ENCODE measurements at places on chromosomes 13 and 19.

DNA sequence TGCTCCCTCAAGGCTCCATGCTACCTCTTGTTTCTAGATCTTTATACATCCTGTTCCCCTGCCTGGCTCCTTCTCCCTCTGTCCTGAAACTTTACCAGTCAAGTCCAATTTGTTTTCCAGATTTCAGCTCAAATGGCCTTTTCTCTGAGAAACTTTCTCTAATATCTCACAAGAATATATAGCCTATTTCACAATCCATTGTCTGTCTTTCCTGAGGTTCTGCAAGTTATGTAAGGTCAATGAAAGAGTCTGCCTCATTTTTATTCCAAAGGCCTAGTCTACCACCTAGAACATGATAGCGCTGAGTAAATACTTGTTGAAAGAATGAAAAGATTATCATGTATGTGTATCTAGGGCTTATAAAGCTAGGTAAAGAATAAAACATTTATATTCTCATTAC is 348.8 kb downstream of the SPRY2 start:
- DNase-seq: no peak

GRCh38 chr13:80451641-80452040 is 110.7 kb upstream of the SPRY2 start:
- no peak for DNase-seq

DNA sequence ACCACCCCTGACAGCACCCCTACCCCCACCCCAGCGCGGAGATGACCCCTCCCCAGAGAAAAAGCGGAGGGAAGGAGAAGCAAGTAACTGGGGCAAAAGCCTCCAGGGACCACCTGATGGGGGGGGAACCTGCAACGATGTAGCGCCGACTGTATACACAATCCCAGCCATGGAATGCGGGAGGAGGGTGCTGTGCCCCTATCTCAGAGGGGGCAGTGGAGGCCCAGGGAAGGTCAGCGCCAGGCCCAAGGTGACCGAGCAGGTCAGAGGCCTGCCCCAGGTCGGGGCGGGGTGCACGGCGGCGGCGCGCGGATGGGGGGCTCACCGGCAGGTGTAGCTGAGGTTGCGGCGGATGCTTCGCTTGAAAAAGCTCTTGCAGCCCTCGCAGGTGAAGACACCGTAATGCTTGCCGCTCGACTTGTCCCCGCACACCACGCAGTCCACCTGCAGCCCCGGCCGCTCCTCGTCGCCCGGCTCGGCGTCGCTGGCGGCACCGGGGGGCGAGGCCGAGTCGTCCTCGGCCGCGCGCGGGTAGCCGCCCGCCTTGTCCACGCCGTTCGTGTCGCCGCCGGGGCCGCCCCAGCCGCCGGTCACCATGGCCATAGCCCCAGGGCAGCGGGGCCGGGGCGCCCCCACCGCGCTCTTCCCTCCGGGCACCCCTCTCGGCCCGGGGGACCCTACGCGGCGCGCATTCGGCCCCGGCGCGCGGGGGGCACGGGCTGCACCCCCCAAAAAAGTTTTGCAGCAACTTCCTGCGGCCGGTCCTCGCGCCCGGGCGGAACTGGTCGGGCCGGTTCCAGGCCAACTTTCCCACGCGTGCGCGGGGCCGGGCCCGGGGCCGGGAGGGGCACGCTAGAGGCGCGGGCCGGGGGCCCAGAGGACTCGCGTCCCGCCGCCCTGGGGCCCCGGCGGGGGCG is 843 bp downstream of the NR2F6 start:
- no peak for DNase-seq

DNA sequence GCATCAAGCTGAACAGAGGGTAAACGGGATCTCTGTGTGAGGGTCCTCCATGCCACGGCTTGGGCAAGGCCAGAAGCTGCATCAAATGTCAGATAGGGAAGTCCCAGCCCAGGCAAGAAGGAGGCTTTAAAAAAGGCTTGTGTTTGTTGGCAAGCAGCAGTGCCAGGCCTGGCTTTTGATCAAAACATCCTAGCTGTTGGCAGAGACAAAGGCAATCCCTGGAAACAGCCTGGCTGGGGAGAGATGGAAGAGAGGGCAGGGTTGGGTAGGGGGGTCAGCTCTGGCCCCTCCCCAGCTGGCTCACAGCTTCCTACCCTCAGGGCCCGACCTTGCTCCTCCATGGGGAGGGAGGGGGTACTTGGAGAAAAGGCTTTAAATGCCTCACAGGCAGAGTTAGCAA is 61.8 kb upstream of the KCTD15 start:
- DNase-seq: no peak

DNA sequence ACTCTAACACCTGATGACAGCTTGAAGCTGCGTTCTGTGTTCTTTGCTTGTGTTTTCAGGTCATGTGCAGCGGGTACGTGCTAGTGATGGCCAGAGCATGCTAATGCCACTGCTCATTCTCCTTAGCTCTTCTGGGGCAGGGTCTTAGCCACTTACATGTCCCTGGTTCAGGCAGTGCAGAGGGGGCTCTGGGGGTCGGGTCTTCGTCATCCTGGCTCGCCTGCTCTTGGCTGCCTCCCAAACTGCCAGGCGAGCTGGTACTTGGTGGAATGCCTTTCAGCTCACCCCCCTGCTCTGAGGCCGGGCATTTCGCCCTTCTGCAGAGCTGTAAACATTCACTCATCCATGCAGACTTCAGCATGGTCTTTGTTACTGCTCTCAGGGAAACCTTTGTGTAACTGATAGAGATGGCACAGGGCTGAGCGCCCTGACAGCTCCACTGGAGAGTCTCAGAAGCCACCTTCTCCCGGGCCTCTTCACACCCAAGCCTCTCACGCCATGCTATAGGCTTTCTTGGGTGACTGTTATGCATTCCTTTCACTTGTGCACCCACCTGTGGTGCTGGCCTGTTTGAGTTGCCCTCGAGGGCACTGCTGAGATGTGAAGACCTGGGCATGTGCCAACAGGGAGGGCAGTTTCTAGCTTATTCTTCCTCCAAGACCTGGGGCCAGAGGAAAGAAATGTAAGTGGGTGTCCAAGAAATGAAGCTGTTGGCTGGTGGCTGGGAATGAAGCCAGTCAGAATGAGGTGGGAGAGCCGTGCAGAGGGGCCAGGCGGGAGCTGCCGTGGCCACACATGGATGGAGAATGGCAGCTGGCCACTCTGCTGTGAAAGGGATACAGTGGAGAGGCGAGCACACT is 24.4 kb downstream of the FAM124A start:
- DNase-seq: no peak

DNA sequence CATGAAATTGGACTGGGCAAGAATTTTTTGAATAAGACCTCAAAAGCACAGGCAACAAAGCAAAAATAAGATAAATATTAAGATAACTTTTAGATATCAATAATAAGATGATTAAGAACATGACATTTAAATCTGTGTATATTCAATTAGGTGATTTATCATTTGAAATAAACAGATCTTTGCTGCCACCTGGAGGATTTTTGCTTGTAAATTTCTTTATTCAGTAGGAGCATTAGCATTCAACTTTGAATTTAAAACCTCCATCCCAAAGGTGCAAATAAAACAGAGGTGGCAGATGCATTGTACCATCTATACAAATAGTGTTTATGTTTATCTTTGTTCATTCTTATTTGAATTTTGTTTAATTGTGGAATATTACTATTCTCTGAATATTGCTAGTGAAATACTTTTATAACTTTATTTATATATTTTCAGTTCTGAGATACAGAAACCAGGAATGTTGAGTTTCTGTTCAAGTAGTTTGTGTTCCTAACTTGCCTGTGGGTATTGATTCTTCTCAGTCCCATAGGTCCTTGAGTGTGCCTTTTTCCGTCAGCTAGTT is 20.9 kb downstream of the COG6 start:
- no peak for DNase-seq

- DNase-seq: no peak
Measured at GRCh38 chr13:82717249-82717648, 1165.0 kb downstream of the SLITRK1 start.

GRCh38 chr19:8261347-8261746 is 46.8 kb downstream of the CD320 start:
- no peak for DNase-seq

- no peak for DNase-seq
Measured at GRCh38 chr13:40968416-40969000, 50.6 kb downstream of the ELF1 start.

DNA sequence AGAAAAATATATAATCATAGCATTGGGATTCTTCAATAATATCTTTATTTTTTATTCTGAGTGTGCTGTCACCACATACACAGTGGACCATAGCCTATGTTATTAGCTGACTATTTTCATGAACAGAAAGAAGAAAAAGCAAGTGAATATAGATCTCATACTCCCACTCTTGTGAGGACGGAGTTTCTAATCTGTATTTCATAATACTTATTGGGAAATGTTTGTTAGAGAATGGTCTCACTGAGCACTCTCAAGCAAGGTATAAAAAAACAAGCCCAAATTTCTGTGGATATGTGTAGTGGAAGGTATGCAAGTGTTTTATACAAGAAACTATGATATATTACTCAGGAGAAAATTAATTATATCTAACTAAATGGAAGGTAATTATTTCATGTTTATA is 1218.1 kb downstream of the SLITRK1 start:
- no peak for DNase-seq

DNA sequence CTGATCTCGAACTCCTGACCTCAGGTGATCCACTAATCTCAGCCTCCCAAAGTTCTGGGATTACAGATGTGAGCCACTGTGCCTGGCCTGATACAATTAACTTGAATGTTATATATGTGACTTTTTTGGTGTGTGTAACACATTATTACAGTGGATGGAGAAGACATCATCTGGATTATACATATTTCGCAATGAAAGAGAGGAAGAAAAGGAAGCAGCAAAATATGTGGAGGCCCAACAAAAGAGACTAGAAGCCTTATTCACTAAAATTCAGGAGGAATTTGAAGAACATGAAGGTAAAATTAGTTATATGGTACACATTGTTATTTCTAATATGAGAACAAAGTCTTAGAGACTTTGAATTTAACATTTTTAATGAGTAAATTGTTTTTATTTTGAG is 55.5 kb downstream of the BRCA2 start:
- DNase-seq: no peak

DNA sequence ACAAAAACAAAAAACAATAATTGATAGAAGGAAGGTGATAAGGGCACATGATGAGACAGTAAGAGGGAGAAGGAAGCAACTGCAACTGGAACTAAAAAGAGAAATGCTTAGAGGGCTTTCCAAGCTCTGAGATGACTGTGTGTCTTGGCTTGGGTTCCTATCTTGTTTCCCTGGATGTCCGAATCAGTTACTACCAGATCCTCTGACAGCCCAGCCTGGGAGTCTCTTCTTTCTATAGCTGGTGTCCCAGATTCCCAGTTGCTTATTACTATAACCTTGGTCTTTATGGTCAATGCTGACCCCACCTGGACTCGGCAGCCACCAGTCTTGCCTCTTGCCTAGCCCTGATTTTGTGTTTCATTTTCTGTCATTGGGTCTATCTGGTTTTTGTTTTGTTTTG is 116.4 kb downstream of the RFC3 start:
- DNase-seq: no peak

DNA sequence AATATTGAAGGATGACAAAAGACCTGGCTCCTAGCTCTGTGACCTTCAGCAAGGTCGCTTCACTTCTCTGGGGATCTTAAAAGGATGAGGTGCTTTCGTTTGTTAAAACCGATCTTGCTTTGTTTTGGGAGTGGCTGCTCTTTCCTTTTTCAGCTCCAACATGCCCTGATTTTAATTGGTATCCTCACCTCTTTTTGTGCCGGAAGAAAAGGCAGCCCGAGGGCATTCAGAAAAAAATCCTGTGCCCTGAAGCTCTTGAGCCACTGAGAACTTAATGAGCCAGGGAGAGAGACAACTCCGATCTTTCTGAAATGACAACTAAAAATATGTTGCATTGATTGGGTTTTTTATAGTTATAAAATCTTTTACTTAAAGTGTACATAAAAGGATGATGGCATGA is 19.4 kb downstream of the CLDN10 start:
- no peak for DNase-seq

DNA sequence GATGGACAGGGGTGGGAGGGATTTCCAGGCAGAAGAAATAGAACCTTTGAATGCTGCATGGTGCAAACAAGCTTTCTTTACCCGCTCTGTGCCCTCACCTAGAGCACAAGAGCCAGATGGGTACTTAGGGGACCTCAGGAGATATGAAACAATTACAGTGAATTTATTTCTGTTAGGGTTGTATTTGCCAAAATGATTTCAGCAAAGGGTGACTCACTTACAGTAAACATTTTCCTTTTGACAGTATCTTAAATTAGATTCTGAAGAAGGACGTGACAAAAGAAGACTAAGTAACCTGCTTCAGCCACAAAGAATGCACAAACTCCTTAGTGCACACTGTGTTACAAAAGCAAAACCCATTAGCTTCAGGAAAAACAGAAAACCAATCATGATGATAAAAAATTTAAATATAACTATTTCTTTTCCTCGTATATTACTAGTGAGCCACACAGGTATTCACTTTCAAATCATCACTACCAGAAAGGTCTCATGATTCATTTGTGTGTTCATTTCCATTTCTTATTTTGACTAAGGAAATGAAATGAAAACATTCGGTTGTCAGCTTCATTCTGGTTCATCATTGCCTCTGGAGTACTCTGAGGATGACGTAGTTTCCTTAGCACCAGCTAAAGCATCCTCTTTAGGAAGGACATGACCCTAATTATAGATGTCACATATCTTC is 158.8 kb downstream of the NHLRC3 start:
- DNase-seq: no peak

DNA sequence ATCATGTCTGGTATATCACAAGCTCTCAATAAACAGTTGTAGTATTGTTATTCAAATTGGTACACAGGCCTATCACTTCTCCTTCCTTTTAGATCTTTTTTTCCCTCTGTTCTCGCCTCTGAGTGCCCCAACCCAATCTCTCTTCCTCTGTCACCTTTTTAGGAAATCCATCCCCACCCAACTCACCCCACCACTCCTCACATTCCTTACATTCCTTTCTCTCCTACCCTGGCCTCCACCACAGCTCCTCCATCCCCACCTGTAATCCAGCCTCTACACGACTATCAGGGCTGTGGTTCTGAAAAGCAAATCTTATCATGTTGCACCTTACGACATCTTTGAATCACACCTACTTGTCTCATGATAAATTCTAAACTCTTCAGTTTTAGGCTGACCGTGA is 545.4 kb upstream of the GPC6 start:
- DNase-seq: no peak

- DNase-seq: no peak
Measured at GRCh38 chr19:18644196-18645034, 7.6 kb downstream of the KLHL26 start.

DNA sequence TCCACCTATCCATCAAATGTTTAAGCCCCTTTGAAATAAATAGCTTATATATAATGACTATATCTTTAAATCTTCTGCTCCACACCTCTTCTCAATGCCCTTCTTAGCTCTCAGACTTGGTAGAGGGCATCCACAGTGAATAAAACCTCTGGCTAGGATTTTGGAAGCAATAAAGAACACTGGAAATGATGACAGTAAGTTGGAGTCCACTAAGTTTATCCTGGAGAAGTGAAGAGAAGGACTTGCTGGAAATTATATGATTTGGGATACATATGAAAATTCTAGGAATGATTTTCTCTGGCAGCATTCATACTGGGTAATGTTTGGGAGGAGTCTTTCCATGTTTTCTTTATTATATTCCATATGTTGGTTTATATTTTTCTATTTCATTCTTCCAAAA is 133.5 kb upstream of the KL start:
- no peak for DNase-seq

Measured in stimulated activated CD8-positive, alpha-beta memory T cell treated with anti-CD3 and anti-CD28 coated beads, Interleukin-15, amount 100 ng/mL, for 24 hours (primary cell).